ENCODE measurements at places on chromosomes 3 and 15.

DNA sequence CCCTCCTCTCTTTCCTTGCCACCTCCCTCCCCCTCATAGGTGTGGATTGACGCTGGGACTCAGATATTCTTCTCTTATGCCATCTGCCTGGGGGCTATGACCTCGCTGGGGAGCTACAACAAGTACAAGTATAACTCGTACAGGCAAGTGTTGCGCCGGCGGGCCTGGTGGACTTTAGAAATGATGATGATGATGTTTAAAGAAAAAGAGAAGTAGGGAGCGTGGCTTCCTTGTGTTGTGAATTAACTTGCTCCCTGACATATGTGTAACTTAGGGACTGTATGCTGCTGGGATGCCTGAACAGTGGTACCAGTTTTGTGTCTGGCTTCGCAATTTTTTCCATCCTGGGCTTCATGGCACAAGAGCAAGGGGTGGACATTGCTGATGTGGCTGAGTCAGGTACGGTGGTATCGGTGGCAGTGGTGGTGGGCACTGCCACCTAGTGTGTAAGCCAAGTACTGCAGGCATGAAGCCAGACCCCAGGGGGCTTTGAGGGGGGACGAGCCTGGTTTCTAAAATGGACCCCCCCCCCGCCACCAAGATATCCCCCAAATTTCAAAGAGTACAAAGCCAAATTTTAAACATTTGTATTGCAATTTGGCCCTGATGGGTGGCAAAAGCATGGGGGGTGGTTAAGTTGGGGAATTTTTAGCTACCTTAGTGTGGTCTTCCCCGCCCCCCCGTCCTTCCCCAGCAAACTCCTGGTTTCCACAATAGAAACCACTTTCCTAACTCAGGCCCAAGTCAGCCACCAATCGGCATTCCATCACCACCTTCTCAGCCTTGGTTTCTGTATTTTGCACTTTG is 65.6 kb downstream of the SLC6A6 start:
- no peak for DNase-seq

- no peak for DNase-seq
These were observed 64.4 kb downstream of the SLC9A9 start for GRCh38 chr3:143783851-143784370.

- no peak for DNase-seq
These were observed 2.0 kb upstream of the GALK2 start for GRCh38 chr15:49168016-49168415.

GRCh38 chr3:131421957-131422498 is 40.5 kb downstream of the NUDT16 start:
- DNase-seq, result no peak

DNA sequence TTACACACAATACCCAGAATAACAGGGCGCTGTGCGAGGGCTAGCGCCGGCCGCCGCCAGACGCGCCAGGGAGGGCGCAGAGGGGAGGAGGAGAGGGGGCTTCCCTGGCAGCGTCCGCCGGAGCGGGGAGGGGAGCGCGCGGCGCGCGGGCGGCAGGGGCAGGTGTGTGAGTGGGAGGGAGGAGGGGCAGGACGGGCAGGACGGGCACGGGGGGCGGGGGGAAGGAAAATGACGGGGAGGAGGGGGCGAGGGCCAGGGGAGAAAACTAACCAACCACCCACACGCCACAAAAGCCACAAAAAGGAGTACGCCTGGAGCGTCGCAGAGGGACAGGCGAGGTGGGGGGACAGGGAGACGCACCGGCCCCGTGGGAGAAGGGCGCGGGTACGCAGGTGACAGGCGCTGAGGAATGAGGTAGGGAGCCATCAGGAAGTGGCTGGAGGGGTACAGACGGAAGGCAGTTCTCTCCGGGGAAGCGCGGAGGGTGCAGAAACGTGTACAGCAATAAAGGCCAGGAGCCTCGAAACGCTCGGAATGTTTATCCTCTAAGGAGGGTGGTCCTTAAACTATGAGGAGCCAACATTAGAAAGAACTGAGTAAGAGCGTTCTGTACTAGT is 610 bp upstream of the SATB1 start:
- peak; percentile 55 for DNase-seq

DNA sequence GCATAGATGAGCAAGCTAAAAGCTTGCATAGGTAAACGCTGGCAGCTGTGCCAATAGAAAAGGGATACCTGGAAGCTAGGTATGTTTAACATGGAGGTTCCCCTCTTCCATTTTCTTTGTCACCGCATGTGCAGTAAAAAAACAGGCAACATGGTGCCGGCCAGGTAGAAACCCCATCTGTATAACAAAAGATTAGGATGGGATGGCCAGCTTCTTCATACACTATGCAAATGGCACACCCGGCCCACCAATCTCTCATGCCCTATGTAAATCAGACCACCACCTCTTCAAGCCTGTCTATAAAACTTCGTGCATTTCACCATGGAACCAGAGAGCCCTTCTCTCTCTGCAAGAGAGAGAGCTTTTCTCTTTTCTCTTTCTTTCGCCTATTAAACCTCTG is 224.3 kb upstream of the P2RY1 start:
- DNase-seq, result no peak

- no peak for DNase-seq
These were observed 44.5 kb downstream of the KY start for GRCh38 chr3:134606033-134607025.

- no peak for DNase-seq
These were observed 269.4 kb upstream of the ROPN1 start for GRCh38 chr3:124261306-124261705.

- DNase-seq, result no peak
These were observed 222.1 kb upstream of the NR2F2 start for GRCh38 chr15:96108405-96108804.

DNA sequence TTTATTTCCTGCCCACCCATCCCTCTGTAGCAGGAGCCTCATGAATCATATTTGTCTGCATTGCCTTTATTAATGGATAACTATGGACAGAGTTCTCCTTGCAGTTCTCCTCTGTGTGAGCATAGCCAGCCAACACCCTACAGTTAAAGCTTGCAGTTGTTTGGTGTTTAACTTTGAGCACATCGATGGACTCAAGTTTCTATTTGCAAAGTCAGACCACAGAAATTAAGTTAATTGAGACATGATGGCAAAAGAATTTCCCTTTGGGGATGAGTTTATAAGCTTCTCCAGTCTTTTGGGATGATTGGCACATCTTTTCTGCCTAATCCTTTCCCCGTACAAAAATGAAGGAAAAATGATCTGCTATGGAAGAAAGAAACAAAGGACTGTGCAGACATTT is 398.9 kb upstream of the THBS1 start:
- no peak for DNase-seq

DNA sequence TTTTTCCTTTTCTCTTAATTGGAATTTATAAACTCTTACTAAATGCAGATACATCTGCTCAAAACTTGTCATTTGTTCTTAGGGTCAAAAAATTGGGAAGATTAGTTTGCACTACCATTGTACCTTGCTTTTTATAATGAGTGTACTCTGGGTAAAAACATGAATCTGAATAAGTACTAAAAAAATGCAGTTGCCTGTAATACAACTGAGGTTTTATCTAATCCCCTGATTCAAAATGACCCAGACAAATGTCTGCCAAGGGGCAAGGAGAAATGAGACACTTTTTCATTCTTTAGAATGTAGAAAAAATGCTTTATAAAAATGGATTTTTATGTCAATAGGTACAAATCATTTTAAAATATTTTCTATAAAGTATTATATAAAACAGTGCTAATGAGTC is 42.4 kb downstream of the RASA2 start:
- DNase-seq, result no peak

GRCh38 chr3:131535131-131535530 is 32.4 kb upstream of the MRPL3 start:
- DNase-seq, result no peak

DNA sequence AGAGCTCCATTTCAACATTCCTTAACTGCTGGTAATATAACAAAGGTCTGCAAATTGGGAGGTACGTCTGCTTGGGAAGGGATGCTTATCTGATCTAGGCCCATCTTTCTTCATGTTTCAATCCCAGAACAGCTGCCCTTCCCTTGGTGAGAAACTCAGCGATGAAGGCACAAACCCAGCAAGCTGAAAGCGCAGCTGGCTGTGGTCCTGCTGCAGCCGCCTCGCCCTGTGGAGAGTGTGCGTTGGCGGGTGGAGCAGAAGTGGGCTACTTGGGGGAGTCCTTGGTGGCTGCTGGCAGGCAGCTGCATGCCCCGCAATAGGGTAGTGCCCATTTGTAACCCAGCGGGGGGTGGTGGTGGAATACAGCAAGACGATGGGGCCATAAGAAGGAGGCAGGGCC is 160.6 kb upstream of the WNT5A start:
- DNase-seq, result no peak

DNA sequence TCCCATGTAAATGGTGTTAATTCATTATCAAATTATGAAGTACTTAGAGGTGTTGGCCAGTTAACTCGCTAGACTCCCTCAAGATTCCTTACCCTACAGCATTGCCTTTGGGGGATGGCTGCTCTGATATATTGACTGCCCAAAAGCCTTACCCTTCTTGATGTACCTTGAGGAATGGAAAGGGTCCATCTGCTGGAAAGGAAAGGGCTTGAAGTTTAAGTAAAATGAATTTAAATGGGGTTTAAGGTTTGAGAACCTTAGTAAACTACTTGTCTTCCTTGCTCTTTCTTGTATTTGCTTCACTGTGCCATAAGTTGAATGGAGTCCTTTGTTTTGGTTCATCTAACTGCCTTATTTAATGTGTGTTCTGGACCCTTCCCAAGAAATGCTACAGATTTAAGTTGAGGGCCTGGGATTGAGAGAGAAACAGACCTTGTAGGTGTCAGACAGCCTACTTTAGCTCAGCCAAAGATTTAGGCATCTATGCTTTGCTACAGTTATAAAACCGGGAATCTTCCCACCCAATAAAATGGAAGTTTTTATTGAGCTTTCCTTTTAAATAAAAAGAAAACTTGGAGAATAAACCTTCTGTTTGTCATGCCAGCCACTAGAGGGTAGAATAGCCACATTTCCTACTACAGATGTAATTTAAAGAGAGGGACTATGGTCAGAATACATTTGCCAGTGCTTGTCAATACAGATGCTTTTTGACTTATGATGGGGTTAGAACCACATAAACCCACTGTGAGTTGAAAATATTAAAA is 25.3 kb downstream of the CMSS1 start:
- DNase-seq, result no peak

- DNase-seq, result no peak
These were observed 51.1 kb downstream of the NEDD4 start for GRCh38 chr15:55942332-55942731.

GRCh38 chr3:134094491-134094890 is 64.8 kb upstream of the SLCO2A1 start:
- DNase-seq, result no peak

DNA sequence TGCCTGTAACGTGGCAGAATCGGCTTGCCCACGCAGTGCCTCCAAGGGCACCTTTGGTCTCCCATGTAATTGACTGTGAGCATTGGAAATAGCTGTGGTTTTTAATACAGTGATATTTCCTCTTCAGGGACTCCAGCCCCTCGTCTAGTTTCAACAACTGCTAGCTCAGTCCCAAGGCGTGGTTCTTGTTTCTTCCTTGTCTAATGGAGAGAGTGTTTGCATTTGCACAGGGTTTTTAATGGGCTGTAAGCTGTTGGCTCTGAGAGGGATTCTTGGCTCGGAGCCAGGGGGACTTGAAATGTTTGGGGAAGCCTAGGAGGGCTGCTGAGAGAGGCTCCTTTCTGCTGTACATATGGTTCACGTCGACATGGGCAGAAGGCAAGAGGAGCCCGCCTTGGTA is 86.2 kb downstream of the THSD4 start:
- no peak for DNase-seq

GRCh38 chr3:73694983-73695757 is 70.4 kb upstream of the PDZRN3 start:
- no peak for DNase-seq

DNA sequence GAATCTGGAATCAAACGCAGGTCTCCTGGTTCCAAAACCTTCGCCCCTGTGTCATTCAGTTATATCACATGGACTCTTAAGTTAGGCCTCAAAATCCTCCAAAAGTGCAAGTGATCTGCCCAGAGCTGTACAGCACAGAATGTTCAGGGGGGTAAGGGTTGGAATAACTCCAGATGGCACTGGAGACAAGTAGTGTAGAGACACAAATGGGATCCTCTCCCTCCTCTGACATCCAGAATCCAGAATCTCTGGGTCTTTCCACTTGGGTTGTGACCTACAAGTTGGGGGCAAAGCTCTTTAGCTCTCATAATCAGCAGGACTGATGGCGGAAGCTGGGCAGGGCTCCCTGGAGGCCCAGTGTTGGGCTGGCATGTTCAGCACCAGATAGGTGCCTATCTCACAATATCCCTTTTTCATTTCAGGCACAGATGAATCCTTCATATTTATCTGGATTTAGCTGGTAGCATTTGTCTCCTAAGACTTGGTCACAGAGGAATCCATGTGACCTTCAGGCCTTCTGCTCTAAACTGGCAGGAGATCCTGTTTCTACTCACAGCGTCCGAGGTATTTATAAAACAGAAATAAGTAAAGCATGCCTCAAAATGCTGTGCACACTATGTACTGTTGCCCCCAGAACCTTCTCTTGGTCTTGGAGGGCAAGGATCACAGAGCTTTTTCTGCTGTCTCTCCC is 15.4 kb downstream of the ABHD2 start:
- no peak for DNase-seq

- DNase-seq, result no peak
These were observed 221.9 kb downstream of the LRRN1 start for GRCh38 chr3:4021162-4021561.

DNA sequence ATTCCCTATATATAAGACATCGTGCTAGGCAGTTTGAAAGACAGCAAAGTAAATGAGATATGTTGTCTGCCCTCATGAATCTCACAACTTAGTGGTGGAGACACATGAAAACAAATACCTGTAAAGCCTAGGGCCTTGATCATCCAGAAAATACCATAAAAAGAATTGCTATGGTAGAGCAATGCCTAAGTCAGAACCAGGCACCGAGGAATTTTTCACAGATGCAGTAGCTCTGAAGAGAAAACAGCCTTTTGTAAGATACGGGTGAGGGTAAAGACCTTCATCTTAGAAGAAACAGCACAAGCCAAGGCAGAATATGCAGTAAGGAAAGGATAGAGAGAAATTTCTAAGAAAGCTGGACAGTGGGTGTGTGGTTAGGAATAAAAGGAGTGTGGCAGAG is 36.1 kb downstream of the CD200R1L start:
- DNase-seq, result no peak

- no peak for DNase-seq
These were observed 100.9 kb downstream of the CLSTN2 start for GRCh38 chr3:140035871-140036270.

GRCh38 chr3:156382458-156383346 is 172.2 kb downstream of the SSR3 start:
- no peak for DNase-seq

Measured in T-cell (primary cell).